ENCODE measurements at places on chromosomes 2 and 18. TPM values are rescaled to one million over a fixed set of nuclear protein-coding genes. Genes with fewer than 3 reads are reported as not detected.

The ANKRD30B gene
- not detected for total RNA-seq

GRCh38 chr2:16130541-16130880 lies 190.2 kb downstream of the MYCN start:
- H3K36me3 ChIP-seq: no peaks in the 10 kb centered on the region
- H3K27me3 ChIP-seq: peaks cover 9% of the 10 kb centered on the region
- no peak overlapping the region for H3K4me3 ChIP-seq

GRCh38 chr18:21215490-21215889 lies 26.5 kb upstream of the GREB1L start:
- DNase-seq: no peak
- H3K27ac ChIP-seq: no peak overlapping the region
- H3K4me1 ChIP-seq: no peaks in the 10 kb centered on the region
- no peaks in the 10 kb centered on the region for H3K36me3 ChIP-seq

- no peak overlapping the region for H3K27ac ChIP-seq
- H3K4me1 ChIP-seq: no peaks in the 10 kb centered on the region
- no peak overlapping the region for H3K4me3 ChIP-seq
- no peak for DNase-seq
- H3K27me3 ChIP-seq: no peaks in the 10 kb centered on the region
Measured at GRCh38 chr2:71166812-71167211, 36.4 kb downstream of the MPHOSPH10 start.

DNA sequence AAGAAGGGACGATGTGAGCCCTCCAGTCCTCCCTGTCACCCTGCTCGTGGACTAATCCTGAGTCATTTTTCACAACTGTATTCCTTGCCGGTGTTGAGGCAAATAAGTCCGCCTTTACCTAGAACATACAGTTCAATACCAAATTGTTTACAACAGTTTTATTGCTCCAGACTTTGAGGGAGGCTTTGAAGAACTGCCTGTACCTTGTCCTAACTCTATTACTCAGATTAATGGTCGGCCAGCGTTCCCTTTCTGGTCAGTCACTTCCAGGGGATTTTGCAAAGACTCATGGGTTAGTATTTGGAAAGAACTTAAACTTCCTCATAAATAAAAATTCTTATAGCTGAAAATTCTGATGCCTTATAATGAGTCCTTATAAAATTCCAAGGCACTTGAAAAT lies 85.1 kb upstream of the ZNF532 start:
- no peak overlapping the region for H3K27ac ChIP-seq
- no peak overlapping the region for H3K4me3 ChIP-seq
- no peaks in the 10 kb centered on the region for H3K36me3 ChIP-seq
- peaks cover 8% of the 10 kb centered on the region for H3K27me3 ChIP-seq
